ENCODE measurements at places on chromosomes 16 and 17. TPM values are rescaled to one million over a fixed set of nuclear protein-coding genes. Genes with fewer than 3 reads are reported as not detected.

TMIGD1 gene
- not detected for polyA plus RNA-seq

ZNF469 gene
- 0.72 TPM for polyA plus RNA-seq

CD300C gene
- polyA plus RNA-seq = 0.11 TPM

DNAH9 gene
- polyA plus RNA-seq = not detected

ZNF423 gene
- polyA plus RNA-seq = 1.8 TPM

GNG13 gene
- not detected for polyA plus RNA-seq

RGS9 gene
- 0.68 TPM for polyA plus RNA-seq

RASL10B gene
- polyA plus RNA-seq = 12.2 TPM

ADAMTS18 gene
- not detected for polyA plus RNA-seq

NLRC5 gene
- 11.8 TPM for polyA plus RNA-seq

- H3K36me3 ChIP-seq = no peaks in the 10 kb centered on the region
- H3K27me3 ChIP-seq = peaks cover 27% of the 10 kb centered on the region
- H3K27ac ChIP-seq = no peak overlapping the region
- H3K4me1 ChIP-seq = peaks cover 4% of the 10 kb centered on the region
- no peak overlapping the region for H3K4me3 ChIP-seq
Observed at GRCh38 chr16:54944002-54944401, 13.3 kb downstream of the IRX5 start.

DNA sequence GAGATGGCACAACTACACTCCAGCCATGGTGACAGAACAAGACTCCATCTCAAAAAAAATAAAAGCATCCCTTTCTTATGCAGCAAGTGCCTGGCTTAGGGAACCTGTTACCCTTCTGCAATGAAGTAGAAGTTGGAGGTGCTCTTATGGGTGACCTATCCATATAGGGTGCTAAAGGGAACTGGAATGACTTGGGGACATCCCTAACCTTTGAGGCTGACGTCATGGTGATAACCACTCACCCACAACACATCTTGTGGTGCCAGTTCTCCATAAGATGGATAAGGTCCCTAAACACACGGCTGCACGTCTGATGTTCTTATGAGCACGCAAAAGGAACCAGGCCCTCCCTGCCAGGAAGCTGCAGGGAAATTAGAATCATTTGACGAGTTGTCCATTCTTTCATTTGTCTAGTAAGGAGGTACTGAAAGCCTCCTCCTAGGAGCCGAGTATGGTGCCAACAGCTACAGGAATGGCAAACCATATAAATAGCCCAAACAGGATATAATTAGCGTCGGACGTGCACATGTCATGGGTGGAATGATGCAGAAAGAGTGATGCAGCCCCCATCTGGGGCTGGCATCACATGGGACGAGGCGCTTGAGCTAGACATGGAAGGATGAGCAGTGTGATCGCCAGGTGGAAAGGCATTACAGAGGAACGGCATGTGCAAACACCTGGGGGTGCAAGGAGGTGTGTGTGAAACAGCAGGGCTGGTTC lies 52.5 kb downstream of the ARHGAP27 start:
- no peaks in the 10 kb centered on the region for H3K27me3 ChIP-seq
- no peaks in the 10 kb centered on the region for H3K36me3 ChIP-seq
- no peak overlapping the region for H3K4me3 ChIP-seq

DNA sequence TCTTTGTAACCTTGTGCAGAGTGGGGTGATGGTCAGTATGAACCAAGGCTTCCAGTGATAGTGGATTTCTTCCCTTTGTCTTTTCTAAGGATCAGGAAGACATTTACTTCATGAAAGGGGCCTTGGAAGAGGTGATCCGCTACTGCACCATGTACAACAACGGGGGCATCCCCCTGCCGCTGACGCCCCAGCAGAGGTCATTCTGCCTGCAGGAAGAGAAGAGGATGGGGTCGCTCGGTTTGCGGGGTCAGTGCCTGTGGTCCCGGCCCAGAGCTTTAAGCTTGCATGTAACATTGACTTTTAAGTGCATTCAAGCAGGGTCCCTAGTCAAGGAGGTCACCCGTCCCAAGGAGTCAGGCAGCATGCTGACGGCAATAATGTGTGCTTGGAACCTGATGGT lies 56.0 kb downstream of the MEAK7 start:
- H3K27ac ChIP-seq = no peak overlapping the region
- H3K4me1 ChIP-seq = no peaks in the 10 kb centered on the region
- H3K36me3 ChIP-seq = no peaks in the 10 kb centered on the region
- no peak for DNase-seq

GRCh38 chr16:81595629-81596292 lies 151.2 kb downstream of the CMIP start:
- no peak overlapping the region for H3K4me3 ChIP-seq
- no peaks in the 10 kb centered on the region for H3K4me1 ChIP-seq
- H3K27me3 ChIP-seq = no peaks in the 10 kb centered on the region
- H3K36me3 ChIP-seq = no peaks in the 10 kb centered on the region
- no peak overlapping the region for H3K27ac ChIP-seq

GRCh38 chr16:59748531-59748930 lies 1014.4 kb upstream of the GOT2 start:
- H3K27ac ChIP-seq = no peak overlapping the region
- DNase-seq = no peak
- H3K36me3 ChIP-seq = no peaks in the 10 kb centered on the region

- no peaks in the 10 kb centered on the region for H3K36me3 ChIP-seq
- no peak overlapping the region for H3K27ac ChIP-seq
- no peaks in the 10 kb centered on the region for H3K4me1 ChIP-seq
- H3K27me3 ChIP-seq = no peaks in the 10 kb centered on the region
Observed at GRCh38 chr17:2564877-2565276, 28.6 kb upstream of the PAFAH1B1 start.

DNA sequence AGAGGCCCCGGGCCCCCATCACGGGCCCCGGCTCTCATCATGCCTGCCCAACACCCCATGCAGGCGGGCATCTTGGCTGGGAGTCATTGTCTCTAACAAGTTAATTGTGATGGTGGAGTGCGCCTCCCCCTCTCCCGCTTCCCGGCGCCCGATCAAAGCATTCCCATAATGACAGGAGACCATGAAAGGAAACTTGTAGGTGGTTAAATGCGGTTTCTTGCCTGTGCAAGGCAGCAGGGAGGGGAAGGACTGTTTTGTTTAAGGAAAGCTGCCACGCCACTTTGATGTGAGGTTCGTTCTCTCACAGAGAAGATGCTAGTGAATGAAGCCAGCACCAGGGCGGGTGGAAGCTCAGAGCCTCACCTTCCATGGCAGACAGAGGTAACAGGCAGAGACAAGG lies 45.4 kb downstream of the C16orf78 start:
- DNase-seq = no peak
- no peaks in the 10 kb centered on the region for H3K36me3 ChIP-seq
- H3K27ac ChIP-seq = no peak overlapping the region
- no peaks in the 10 kb centered on the region for H3K27me3 ChIP-seq
- H3K4me1 ChIP-seq = no peaks in the 10 kb centered on the region

GRCh38 chr17:54992797-54993639 lies 24.5 kb downstream of the STXBP4 start:
- no peaks in the 10 kb centered on the region for H3K27me3 ChIP-seq
- H3K27ac ChIP-seq = no peak overlapping the region
- H3K36me3 ChIP-seq = no peaks in the 10 kb centered on the region

- peaks cover 10% of the 10 kb centered on the region for H3K36me3 ChIP-seq
- no peak overlapping the region for H3K4me3 ChIP-seq
- no peaks in the 10 kb centered on the region for H3K4me1 ChIP-seq
- H3K27ac ChIP-seq = no peak overlapping the region
Observed at GRCh38 chr17:76003915-76004314, 3.3 kb downstream of the CDK3 start.

DNA sequence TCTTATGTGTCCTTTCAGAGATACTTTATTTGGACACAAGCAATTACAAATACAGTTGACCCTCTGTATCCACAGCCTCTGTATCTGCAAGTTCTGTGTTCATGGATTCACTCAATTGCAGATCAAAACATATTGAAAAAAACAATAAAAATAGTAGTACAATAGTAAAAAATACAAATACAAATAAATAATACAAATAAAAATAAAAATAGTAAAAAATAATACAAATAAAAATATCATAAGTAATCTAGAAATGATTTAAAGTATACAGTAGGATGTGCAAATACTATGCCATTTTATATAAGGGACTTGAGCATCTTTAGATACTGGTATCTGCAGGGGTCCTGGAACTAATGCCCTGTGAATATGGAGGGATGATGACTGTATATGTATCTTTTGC lies 47.4 kb upstream of the WSB1 start:
- DNase-seq = no peak
- peaks cover 45% of the 10 kb centered on the region for H3K4me1 ChIP-seq
- no peaks in the 10 kb centered on the region for H3K27me3 ChIP-seq

- H3K27me3 ChIP-seq = no peaks in the 10 kb centered on the region
- H3K27ac ChIP-seq = no peak overlapping the region
- no peak for DNase-seq
- peaks cover 18% of the 10 kb centered on the region for H3K4me1 ChIP-seq
- H3K36me3 ChIP-seq = no peaks in the 10 kb centered on the region
Observed at GRCh38 chr17:47998044-47998443, 27.1 kb downstream of the CDK5RAP3 start.

DNA sequence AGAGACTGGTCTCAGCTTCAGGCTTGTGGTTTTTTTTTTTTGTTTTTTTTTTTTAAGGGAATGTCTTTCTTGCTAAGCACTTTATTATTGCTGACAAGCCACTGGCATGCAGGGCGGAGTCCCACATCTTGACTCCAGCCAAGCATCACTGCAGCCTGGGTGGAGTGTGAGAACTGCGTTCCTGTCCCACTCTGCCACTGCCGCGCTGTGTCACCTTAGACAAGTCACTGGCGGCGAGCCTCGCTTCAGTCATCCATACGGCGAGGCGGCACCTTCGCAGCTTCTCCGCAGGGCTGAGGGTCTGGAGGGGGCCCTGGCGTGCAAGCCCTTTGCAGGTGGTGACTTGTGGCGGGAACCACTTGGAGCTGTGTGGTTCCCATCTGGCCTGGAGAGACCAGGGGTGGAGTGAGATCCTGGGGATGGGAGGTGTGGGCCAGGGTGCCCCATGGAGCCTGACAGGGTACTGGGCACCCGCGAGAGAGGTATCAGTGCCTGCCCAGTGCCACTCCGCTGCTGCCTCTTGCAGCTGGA lies 99.1 kb upstream of the CIBAR2 start:
- H3K27me3 ChIP-seq = no peaks in the 10 kb centered on the region
- peaks cover 13% of the 10 kb centered on the region for H3K4me1 ChIP-seq
- H3K27ac ChIP-seq = no peak overlapping the region
- H3K36me3 ChIP-seq = no peaks in the 10 kb centered on the region
- no peak overlapping the region for H3K4me3 ChIP-seq

- H3K27ac ChIP-seq = no peak overlapping the region
- peaks cover 28% of the 10 kb centered on the region for H3K4me1 ChIP-seq
- H3K4me3 ChIP-seq = no peak overlapping the region
- H3K36me3 ChIP-seq = no peaks in the 10 kb centered on the region
- no peak for DNase-seq
Observed at GRCh38 chr16:3028716-3029319, 5.0 kb downstream of the THOC6 start.

GRCh38 chr16:31351246-31351941 lies 3.6 kb upstream of the ITGAX start:
- H3K27me3 ChIP-seq = no peaks in the 10 kb centered on the region
- no peaks in the 10 kb centered on the region for H3K36me3 ChIP-seq

DNA sequence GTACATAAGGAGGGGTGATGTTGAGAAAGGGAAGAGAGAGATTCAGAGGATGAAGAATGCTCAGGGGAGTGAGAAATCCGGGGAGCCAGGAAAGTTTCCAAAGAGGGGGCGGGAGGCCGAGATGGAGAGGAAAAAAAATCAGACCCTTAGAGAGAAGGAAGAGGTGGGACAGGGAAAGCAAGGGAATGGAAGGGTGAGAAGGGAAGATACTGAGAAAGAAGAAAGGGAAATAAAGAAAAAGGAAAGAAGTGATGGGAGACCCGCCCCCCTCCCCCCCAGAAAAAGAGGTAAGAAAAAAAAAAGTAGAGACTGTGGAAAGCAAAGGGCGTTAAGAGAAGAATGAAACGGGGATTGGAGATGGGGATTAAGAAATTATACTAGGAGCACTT lies 507 bp downstream of the DYNLRB2 start:
- no peak for DNase-seq
- peak overlapping the region; percentile 40 for H3K4me3 ChIP-seq
- no peak overlapping the region for H3K27ac ChIP-seq

- no peak overlapping the region for H3K4me3 ChIP-seq
- no peak for DNase-seq
- no peak overlapping the region for H3K27ac ChIP-seq
Observed at GRCh38 chr16:52964290-52964689, 88.4 kb downstream of the CHD9NB start.

DNA sequence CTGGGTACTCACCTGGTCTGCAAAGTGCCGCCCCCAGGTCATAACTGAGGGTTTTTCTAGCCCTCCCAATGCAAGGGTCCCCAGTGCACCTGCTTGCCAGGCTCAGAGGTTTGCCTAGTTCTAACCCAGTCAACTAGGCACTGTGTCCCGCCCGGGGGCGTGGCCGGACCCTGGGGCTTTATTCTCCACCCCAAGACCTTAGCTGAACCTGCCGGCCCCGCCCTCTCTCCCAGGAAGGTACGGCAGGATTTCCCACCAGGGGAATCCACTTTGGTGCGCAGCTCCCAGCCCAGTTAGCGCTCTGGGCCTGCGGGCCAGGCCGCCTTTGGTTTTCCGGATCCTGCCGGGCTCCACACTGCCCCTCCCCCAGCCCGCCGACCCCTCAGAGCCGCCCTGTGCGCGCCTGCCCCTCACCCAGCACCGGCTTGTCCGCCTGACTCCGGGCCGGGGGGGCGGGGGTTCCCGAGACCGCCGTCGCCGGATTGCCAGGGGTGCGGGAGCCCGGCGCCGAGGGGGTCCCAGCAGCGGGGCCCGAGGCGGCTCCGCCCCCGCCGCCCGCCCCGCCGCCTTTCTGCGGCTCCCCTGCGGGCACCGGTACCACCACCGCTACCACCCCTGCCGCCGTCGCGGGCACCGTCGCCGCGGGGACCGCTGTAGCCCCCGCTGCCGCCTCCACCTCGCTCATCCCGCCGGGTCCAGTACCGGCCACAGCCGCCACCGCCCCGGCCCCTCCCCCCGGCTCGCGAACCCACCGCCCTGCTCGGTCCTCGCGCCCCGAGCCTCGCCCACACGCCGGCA lies 424 bp downstream of the YBX2 start:
- peaks cover 2% of the 10 kb centered on the region for H3K4me1 ChIP-seq
- DNase-seq = no peak
- H3K36me3 ChIP-seq = no peaks in the 10 kb centered on the region
- peaks cover 21% of the 10 kb centered on the region for H3K27me3 ChIP-seq
- H3K27ac ChIP-seq = no peak overlapping the region
- H3K4me3 ChIP-seq = peak overlapping the region; percentile 33

GRCh38 chr16:15671530-15672117 lies 21.6 kb downstream of the NDE1 start:
- peak overlapping the region; percentile 90 for H3K27ac ChIP-seq
- H3K36me3 ChIP-seq = peaks cover 11% of the 10 kb centered on the region
- H3K4me1 ChIP-seq = peaks cover 15% of the 10 kb centered on the region
- DNase-seq = no peak
- no peaks in the 10 kb centered on the region for H3K27me3 ChIP-seq

DNA sequence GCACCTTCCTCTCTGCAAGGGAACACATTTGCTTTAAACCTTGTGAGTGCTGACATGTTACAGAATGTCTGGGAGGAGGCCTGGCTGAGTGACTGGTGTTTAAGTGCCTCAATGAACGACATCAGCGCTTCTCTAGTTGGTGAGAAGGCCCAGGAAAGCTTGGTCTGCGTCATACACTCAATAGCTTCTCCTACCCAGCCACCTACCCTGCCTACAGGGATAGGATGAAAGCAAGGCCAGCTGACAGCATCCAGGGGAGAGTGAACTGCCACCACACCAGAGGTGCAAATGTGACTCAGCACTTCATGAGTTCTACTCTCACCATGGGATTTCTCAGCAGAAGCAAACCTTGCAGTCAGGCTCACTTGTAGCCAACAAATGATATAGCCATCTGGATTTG lies 31.7 kb upstream of the CFAP20 start:
- no peaks in the 10 kb centered on the region for H3K27me3 ChIP-seq
- peaks cover 31% of the 10 kb centered on the region for H3K36me3 ChIP-seq
- H3K4me1 ChIP-seq = no peaks in the 10 kb centered on the region
- H3K4me3 ChIP-seq = no peak overlapping the region
